ENCODE measurements at places on chromosomes 7 and 10. TPM values are rescaled to one million over a fixed set of nuclear protein-coding genes. Genes with fewer than 3 reads are reported as not detected.

SMKR1 gene
- not detected for total RNA-seq

GIMAP8 gene
- 16.1 TPM for total RNA-seq

UCMA gene
- total RNA-seq, result not detected

AKR1D1 gene
- not detected for total RNA-seq

GRID1 gene
- 0.49 TPM for total RNA-seq

COPS6 gene
- total RNA-seq, result 57.1 TPM
